ENCODE measurements at places on chromosomes 6 and 20. TPM values are rescaled to one million over a fixed set of nuclear protein-coding genes. Genes with fewer than 3 reads are reported as not detected.

DNA sequence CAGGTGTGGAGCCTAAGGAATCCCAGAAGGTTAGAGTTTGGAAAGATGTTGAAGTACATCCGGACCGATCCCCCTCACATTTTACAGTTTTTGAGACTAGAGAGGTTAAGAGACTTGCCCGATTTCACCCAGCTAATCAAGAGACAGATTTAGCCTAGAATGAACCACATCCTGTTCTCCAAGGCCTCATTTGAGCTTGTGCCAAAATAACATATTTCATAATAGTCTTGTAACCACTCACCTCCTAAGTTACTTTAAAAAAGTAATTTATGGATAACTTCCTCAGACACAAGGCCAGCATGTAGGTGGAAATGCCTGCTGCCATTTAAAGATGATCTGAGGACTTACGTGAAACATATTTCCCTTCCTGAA, 39.8 kb upstream of the ARHGAP18 start:
- H3K27me3 ChIP-seq = no peaks in the 10 kb centered on the region
- no peaks in the 10 kb centered on the region for H3K36me3 ChIP-seq
- H3K27ac ChIP-seq = peak overlapping the region; percentile 50
- no peak overlapping the region for H3K4me3 ChIP-seq
- no peak for DNase-seq

- DNase-seq = no peak
- H3K27ac ChIP-seq = no peak overlapping the region
- H3K4me3 ChIP-seq = no peak overlapping the region
Observed at GRCh38 chr6:25485821-25486534, 166.0 kb upstream of the SCGN start.

DNA sequence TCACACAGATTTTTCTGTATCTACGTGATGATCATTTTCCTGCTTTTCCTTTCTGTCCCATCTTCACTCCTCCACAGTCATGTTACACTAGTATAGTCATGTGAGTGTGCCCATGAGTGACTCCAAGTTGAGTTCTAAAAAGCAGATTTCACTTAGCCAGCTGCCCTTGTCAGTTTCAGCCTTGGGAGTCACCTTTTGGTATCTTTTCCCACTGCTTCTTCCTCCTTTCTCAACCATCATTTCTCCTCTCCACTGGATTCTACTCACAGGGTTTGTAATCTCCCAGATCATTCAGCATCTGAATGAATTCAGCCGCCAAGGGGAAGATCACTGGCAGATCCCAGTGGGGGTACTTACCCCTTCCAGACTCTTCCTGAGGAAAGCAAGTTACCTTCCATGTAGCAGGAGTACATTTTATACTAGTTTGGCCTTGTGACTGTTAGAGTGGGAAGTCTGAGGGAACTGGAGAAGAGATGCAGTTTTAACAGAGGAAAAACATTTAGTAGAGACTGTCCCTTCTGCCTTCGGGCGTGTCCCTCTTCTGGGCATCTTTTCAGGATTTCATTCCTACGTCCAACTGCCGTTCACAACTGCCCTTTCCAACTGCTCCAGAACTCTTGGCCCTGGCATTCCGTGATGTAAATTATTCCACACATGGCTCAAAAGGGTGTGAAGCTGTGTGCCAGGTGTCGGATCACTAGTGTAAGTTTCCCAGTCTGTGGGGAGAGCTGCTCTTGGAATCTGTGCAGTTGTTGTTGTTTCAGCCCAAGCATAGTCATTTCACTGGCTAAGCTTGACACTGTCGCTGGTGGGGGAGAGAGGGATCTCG, 38.9 kb downstream of the BICRAL start:
- peaks cover 33% of the 10 kb centered on the region for H3K36me3 ChIP-seq
- H3K4me3 ChIP-seq = peak overlapping the region; percentile 20
- H3K27me3 ChIP-seq = no peaks in the 10 kb centered on the region
- peak overlapping the region; percentile 83 for H3K27ac ChIP-seq

TTLL9 gene
- not detected for total RNA-seq

DNA sequence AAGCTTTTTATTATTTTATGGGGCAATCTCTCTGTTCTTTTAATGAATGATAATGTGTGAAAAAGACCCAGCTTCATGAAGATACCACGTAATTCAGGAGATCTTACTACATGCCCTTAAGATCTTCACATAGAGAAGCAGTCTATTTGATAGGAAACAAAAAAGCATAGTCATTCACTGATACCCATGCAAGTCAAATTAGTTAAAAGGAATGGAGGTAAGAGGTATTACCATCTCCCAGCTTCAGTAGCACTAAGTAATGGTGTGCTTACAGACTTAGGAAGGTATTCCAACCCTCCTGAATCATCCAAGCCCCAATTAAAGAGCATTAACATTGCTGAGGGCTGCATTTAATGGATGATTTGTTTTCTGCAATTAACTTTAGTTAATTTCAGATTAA, 364.7 kb downstream of the SYNE1 start:
- no peaks in the 10 kb centered on the region for H3K27me3 ChIP-seq
- DNase-seq = no peak
- H3K4me1 ChIP-seq = peaks cover 69% of the 10 kb centered on the region
- peaks cover 32% of the 10 kb centered on the region for H3K36me3 ChIP-seq
- no peak overlapping the region for H3K4me3 ChIP-seq
- peak overlapping the region; percentile 81 for H3K27ac ChIP-seq

DNA sequence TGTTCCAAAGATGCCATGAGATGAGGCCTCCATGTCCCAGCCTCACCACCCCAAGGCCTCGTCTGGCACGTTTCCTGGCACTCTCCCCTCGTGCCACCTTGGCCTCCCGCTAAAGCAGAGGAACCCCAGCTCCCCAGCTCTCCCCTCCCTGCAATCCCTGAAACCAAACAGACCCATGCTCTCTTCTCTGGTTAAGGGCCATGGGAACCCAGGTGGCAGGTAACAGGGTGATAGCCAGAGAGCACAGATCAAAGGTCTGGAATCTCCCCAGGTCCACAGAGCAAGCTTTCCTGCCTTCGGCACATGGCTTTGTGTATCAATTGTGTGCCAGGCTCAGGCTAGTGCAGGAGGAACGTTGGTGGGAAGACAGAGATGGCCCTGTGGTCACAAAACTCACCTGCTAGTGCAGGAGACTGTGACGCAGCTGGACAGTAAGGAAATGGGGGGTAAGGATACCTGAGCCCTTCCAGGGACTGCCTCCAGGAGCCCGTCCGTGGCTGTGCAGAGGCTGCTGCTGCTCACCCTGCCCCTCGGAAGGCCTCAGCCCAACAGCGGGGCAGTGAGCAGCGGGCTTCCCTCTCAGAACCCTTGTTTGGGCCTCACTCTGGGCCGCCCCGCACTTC, 39.0 kb downstream of the MYH7B start:
- H3K36me3 ChIP-seq = peaks cover 70% of the 10 kb centered on the region
- peaks cover 15% of the 10 kb centered on the region for H3K4me1 ChIP-seq
- no peak overlapping the region for H3K27ac ChIP-seq
- no peaks in the 10 kb centered on the region for H3K27me3 ChIP-seq

DNA sequence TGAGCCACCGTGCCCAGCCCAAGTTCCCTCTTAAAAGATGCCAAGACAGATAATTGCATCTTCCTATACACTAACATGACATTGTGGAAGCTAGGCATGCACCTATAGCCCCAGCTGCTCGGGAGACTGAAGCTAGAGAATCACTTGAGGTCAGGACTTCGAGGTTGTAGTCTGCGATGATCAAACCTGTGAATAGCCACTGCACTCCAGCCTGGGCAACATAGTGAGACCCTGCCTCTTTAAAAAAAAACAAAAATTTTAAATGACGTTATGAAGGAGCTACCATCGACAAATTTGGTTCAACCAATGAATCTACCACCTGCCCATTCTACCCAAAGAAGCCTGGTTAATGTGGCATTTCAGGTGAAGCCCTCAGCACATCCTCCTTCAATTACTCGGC, 80.7 kb downstream of the TBC1D7 start:
- no peak overlapping the region for H3K4me3 ChIP-seq
- H3K4me1 ChIP-seq = no peaks in the 10 kb centered on the region
- no peak overlapping the region for H3K27ac ChIP-seq

GLP1R gene
- not detected for total RNA-seq

SLC17A9 gene
- total RNA-seq = 2.5 TPM

GRCh38 chr6:170316071-170316470, 9.5 kb downstream of the FAM120B start:
- no peak overlapping the region for H3K27ac ChIP-seq
- no peaks in the 10 kb centered on the region for H3K27me3 ChIP-seq
- H3K4me1 ChIP-seq = no peaks in the 10 kb centered on the region
- peaks cover 7% of the 10 kb centered on the region for H3K36me3 ChIP-seq
- no peak overlapping the region for H3K4me3 ChIP-seq

DNA sequence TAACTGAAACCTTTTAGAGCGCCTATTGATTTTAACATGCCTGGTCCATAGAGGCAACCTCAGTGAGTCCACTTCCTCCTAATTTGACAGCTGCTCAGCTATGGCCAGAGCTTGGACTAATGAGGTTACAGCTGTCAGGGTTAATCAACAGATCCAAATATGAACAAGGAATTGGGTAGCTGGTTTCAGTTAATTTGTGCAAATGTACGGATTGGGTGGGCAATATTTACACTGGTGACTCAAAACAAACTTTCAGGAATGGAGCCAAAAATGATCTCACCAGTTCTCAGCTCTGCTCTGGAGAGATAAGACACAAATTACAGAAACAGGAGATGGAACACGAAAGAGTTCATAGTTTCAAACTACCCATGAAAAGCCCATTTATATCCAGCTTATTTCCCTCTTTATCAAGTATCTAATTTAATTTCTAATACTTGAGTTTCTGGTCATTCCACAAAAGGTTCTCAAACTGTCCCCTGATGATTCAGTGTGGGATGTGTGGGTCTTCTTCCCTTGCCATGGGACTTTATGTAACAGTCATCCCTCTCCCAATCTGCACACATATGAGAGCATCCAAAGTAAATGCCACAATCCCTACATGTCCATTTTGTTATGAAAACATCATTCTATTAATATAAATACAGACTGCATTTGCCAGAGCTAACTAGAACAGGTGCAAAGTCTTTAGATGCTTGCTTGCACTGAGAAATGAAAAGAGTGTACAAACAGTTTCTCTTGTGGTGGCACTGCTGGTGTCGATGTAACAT, 149.9 kb downstream of the RPS12 start:
- no peak for DNase-seq
- peaks cover 13% of the 10 kb centered on the region for H3K4me1 ChIP-seq
- no peaks in the 10 kb centered on the region for H3K27me3 ChIP-seq
- no peaks in the 10 kb centered on the region for H3K36me3 ChIP-seq

DNA sequence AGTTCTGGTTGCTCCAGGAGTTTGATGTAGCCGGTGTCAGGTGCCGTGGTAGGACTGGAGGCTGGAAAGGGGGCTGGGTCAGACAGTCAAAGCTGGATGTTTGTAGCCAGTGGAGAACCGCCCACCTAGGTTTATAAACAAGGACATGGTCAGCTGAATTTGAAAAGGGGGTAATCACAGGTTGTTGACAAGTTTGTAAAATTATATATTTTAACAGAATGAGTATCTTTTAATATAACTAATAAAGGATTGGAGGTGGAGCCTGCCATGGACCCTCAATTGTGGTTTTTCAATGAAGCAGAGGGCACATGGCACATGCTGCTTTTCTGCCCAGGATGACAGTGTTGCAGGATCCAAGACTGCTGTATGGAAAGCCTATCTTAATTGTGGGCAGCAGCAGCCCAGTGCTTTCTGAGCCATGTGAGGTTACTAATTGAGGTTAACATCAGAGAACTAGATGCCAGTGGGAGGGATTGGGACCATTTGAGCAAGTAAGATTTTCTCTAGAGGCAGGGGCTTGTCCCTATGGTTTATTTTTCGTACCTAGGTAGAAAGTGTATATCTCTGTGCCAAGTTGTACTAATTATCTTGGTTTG, 9.7 kb downstream of the HECA start:
- peaks cover 47% of the 10 kb centered on the region for H3K4me1 ChIP-seq
- H3K27me3 ChIP-seq = no peaks in the 10 kb centered on the region
- no peak overlapping the region for H3K27ac ChIP-seq
- H3K4me3 ChIP-seq = no peak overlapping the region

- no peak for DNase-seq
- H3K36me3 ChIP-seq = no peaks in the 10 kb centered on the region
- no peak overlapping the region for H3K27ac ChIP-seq
- no peaks in the 10 kb centered on the region for H3K4me1 ChIP-seq
- H3K27me3 ChIP-seq = no peaks in the 10 kb centered on the region
Observed at GRCh38 chr6:167517254-167517916, 192.5 kb downstream of the TTLL2 start.

- no peak overlapping the region for H3K4me3 ChIP-seq
- no peak for DNase-seq
- peaks cover 26% of the 10 kb centered on the region for H3K4me1 ChIP-seq
Observed at GRCh38 chr6:128352366-128352765, 168.0 kb downstream of the PTPRK start.

SCUBE3 gene
- total RNA-seq = 1.5 TPM

SPDEF gene
- total RNA-seq = not detected

DNA sequence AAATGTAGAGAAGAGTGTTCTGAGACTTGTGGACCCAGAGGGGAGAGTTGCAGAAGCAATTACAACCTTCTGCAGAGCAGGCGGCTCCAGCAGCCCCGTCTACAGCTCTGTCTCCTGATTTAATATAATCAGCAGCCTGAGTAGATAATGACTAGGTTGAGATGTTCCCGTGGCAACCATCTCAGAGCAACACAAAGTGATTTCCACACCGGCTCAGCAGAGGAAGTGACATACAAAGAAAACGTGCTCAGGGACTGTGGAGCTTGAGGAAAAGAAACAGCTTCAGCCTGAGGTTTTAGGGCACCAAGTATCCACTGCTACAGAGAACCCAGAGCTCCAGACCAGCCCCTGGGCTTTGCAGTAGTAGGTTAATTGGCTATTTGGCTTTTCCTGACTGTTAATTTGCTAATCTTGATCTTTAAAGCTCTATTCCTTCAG, 136.4 kb downstream of the MTFR2 start:
- H3K4me1 ChIP-seq = peaks cover 34% of the 10 kb centered on the region
- no peaks in the 10 kb centered on the region for H3K27me3 ChIP-seq
- DNase-seq = no peak
- H3K36me3 ChIP-seq = no peaks in the 10 kb centered on the region
- peak overlapping the region; percentile 1 for H3K4me3 ChIP-seq
- no peak overlapping the region for H3K27ac ChIP-seq

GRCh38 chr20:49303065-49303552, 25.3 kb upstream of the ZNFX1 start:
- no peak overlapping the region for H3K27ac ChIP-seq
- no peak for DNase-seq
- H3K4me1 ChIP-seq = peaks cover 6% of the 10 kb centered on the region
- H3K4me3 ChIP-seq = no peak overlapping the region
- H3K27me3 ChIP-seq = no peaks in the 10 kb centered on the region

GRIK2 gene
- 1.8 TPM for total RNA-seq

GRCh38 chr20:9829835-9830234, 9.0 kb downstream of the PAK5 start:
- no peak overlapping the region for H3K4me3 ChIP-seq
- no peaks in the 10 kb centered on the region for H3K27me3 ChIP-seq
- no peaks in the 10 kb centered on the region for H3K4me1 ChIP-seq

- H3K36me3 ChIP-seq = no peaks in the 10 kb centered on the region
- DNase-seq = no peak
- peak overlapping the region; percentile 84 for H3K27ac ChIP-seq
- H3K4me3 ChIP-seq = peak overlapping the region; percentile 7
- H3K4me1 ChIP-seq = peaks cover 35% of the 10 kb centered on the region
- H3K27me3 ChIP-seq = no peaks in the 10 kb centered on the region
Observed at GRCh38 chr6:30781395-30781742, 37.0 kb upstream of the IER3 start.

GRCh38 chr20:63176427-63177133, 39.4 kb downstream of the YTHDF1 start:
- no peaks in the 10 kb centered on the region for H3K36me3 ChIP-seq
- peaks cover 51% of the 10 kb centered on the region for H3K4me1 ChIP-seq
- H3K27ac ChIP-seq = no peak overlapping the region

GRCh38 chr20:11814267-11814666, 103.4 kb upstream of the BTBD3 start:
- no peaks in the 10 kb centered on the region for H3K4me1 ChIP-seq
- no peak overlapping the region for H3K27ac ChIP-seq
- H3K36me3 ChIP-seq = no peaks in the 10 kb centered on the region
- DNase-seq = no peak
- no peak overlapping the region for H3K4me3 ChIP-seq
